Stimulated activated CD4-positive, alpha-beta T cell treated with anti-CD3 and anti-CD28 coated beads, Interleukin-1b, Interleukin-23, amount 100 ng/mL, for 4 hours (primary cell): ENCODE measurements at places on chromosomes 2 and 18.

DNA sequence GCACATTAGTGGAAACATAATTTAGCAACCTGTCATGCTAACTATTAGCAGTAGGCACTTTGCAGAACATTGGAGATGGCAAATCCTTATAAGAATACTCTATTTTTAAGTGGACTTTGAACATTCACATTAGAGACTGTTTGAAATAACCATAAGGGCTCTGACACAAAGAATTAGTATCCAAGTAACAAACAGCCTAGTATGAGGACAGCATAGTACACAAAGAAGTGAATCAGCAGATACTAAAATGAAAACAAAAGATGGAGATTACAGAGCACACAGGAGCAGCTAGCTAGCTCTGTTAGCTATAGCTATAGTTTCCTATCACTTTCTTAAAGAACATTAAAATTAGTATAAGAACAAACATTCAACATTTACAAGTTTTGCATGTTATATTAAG lies 256.3 kb upstream of the SPOPL start:
- no peak for DNase-seq

DNA sequence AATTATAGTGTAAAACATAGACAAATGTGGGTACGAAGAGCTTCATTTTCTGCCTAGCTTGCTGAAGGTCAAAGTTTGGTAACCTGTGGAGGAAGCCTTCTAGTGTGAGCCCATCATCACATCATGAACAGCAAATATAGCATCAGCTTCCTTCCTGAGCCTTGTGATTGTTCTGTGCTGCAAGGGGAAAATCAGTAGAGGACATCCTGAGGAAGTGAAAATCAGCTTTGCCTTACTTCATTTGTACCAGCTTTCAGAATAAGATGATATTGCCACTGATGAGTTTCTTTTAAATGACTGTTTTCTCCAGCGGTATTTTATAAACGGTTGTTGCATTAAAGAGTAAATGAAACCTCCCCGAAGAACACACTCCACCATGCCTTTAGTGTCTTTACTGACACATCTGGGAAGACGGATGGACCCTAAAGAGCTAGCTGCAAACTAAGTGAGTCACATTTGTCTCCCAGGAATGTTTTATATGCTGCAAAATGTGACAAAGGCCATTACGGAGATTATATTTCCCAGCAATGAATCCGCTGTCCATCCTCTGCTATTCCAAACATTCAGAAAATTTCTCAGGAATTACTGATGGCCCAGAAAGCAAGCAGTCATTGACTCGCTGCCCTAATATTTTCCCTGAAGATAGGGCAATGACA lies 1272.8 kb downstream of the SUCLG1 start:
- DNase-seq = no peak

- DNase-seq = no peak
Observed at GRCh38 chr2:165192729-165193128, 11.1 kb downstream of the SCN3A start.

DNA sequence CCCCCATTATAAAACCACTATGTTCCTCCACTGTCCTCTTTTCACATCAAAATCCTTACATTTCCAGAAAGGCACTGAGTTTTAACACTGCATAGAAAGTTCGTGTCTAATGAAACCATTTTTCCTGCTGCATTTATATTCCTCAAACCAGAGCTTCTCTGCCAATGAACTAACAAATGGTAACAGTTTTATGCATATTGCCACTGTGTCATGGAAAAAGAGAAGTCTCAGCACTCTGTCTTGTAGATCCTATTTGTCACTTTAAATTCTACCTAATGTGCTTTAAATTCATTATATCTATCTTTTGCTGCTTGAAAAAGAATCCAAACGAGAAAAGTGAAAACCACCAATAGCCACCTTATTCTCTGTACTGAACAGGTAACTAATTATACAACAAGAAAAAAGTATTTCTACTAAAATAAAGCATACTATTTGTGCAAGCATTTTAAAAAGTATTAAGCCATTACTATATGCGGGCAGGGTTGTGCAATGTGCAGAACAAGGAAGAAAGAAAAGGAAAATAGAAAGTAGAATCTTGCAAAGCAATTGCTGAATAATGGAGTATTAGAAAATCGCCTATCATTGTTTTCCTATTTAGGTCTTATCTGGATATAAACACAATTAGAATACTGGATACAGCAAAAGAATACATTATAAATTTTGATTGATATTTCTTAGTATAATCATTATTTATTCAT lies 328.9 kb downstream of the ZEB2 start:
- no peak for DNase-seq

- no peak for DNase-seq
Observed at GRCh38 chr2:106120432-106120831, 73.7 kb downstream of the UXS1 start.

DNA sequence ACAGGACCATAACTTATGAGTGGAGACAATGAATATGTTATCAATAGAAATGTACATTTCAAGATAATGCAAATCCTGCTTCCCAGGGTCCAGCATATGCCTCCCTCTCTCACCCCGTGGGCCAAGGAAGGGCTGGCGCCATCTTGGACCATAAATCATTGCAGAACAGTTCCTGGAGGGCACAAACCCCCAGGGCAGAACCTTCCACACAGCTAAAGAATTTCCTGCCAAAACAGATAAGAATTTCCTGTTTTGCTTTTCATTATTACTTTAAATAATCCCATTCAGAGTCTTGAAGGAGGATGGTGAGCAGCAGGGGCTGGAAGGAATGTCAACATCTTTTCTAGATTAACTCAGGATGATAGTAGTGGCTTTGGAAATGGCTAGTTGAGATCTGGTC lies 53.7 kb downstream of the EHD3 start:
- no peak for DNase-seq

GRCh38 chr18:12366379-12366778 lies 10.6 kb downstream of the AFG3L2 start:
- no peak for DNase-seq

- DNase-seq = peak; percentile 89
Observed at GRCh38 chr2:11778923-11779757, 32.7 kb downstream of the LPIN1 start.

DNA sequence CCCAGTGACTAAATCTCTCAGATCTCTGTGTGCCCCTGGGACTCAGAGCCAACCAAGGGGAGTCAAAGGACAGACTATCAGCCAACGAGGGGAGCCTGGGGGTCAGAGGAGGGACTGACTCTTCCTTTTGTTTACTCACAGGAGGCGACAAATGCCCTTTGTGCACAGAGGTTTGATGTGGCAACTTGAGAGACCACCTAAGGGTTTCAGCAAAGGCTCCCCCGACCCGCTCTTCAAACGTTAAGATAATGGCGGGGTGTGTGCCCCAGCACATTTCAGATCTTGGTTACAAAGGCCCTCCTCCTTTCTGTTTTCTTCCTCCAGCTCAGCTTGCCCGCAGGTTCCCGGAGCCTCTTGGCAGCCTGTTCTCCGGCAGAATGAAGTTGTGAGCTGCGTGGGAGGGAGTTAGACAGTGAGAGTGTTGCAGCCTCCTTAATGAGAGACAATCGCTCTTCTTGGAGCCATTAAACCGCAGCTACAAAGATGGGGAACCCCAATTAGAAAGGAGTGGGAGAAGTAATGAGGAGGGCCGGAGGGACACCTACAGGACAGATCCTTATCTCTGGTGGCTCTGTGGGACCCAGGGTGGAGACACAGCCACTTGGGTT lies 76.2 kb downstream of the KIAA2012 start:
- DNase-seq = no peak

DNA sequence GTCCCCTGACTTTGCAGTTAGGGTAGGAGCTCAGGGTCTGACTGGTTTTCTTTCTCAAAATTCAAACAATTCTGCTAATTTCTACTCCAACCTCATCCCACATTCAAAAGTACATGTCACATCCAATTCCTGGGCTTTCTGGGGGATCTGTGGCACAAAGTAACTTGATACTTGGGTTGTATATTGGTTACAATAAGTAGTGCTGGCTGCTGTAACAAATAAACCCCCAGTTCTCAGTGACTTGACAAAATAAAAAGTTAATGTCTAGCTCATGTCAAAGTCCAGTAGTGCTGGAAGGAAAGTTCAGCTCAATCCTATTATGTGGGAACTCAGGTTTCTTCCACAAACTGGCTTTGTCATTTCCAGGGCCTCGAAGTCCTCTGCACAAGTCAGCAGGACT lies 23.1 kb downstream of the LGALSL start:
- no peak for DNase-seq

DNA sequence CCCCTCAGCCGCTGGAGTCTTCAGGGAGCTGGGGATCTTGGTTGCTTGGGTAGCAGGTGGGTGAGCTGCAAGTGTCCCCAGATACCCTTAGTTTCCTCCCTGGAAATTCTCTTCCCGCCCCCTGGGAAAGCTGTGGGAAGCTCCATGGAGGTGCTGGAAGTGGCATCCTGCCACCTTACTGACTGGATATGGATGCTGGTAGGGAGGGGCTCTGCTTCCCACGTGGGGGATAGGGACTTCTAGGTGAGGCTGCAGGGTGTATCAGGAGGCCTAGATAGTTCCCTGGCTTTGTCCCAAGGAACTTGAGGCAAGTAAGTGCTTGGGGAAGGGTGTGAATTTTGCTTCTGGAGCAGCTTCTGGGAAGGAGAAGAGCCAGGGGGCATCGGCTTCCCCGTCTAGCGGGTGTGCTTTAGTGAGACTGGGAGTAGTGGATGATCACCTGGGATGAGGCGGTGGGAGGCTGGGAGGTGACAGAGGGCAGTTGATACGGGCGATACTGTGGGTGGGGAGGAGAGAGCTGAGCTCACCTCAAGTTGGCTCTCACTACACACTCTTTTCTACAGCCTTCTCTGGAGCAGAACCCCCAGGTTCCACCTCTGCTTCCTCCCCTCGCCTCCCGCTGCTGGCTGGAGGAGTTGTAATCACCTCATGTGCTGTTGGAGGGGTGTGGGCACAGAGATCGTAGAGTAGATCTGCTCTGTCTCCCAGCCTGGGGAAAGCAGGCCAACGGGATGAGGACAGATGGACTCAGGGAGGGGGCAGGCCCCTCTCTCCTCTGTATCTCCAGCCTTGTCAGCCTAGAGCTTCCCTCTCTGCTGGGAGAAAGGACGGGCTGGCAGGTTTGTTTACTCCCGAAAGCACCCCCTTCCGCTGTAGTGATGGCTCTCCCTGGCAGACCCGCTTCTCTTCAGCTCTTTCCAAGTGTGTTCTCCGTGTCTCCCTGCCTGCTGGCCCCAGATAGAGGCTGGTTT lies 19.8 kb downstream of the TET3 start:
- DNase-seq = no peak

DNA sequence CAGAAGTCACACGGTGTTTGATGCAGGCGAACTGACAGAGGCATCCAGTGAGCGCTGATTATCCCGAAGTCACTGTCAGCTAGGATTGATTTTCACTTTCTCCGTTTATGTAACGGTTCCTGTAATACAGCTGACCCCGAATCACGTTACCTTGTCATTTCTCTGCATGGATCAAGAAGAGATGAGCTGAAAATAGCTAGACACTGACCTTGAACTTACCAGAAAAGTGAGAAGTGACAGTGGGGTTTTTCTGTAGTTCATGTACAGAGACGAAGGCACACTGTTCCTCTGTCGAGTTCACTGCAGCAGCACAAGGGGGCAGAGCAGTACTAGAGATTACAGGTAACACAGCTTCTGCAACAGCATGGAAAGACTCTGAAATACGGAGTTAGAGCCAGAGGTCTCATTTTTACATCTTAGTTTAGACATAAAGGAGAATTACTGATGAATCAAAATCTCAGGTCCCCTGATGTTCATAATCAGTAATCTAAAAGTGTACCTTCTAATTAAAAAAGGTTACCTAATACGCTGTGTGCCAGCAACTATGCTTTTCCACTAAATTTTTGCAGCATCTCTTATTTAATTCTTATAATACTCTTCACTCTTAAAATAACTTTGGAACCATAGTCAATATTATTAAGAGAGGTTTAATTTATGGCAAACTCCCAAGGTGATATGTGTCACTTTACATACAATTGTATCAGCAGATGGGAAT lies 33.1 kb downstream of the ARHGAP15 start:
- peak; percentile 33 for DNase-seq

DNA sequence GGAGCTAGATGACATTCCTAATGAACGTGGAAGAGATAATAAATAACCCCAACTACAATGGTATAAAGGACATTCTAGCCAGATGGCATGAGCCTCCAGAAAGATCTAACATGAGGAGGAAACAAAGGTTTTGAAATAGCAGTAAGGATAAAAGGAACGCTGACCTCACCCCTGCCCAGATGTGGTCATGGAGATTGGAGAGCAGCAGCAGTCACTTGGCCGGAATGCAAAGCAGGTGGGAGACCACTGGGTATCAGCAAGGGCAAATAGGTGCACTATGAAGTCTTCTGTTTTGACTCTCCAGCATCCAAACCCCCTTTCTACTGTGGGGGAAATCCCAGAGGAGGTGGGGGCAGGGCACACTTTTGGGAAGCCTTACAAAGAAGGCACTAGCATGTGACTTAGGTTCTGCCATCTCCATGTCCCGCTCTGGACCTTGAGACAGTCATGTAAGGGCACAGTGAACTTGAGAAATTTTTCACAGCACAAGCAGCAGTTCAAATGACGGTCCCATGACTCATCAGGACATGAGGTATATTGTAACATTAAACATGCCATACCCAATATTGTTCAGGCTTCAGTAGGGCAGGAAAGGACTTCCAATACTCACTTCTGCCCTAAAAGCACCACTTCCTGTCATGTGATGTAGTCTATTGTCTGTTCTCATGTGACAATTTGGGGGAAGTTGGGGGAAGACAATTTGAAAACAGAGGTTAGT lies 55.2 kb downstream of the METTL4 start:
- no peak for DNase-seq

DNA sequence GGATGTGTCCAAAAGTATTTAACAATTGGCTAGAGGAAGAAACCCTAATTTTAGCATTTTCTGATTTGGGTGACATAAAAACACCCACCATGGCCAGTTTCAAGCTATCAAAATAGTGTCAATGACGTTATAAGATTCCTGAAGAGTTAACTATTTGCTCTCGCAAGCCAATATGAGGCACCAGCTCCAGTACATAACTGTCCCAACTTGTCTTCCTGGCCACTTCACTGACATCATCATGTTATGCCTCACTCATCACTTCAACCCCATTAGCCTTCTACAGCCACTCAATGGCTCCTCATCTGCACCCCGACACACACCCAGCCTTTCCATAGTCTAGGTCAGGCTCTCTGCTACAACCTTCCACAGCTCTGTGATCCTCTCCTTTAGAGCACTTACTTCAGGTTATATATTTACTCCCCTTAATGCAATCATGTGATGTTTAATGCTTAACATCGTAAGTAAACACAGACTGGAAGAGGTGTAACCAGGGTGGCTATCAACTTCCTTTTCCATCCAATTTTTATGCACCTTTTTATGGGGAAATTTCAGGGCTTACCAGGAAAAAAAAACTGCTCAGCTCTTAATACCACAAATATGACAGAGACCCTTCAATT lies 158.7 kb downstream of the VWC2L start:
- no peak for DNase-seq

- no peak for DNase-seq
Observed at GRCh38 chr2:135047300-135047699, at the start of gene MAP3K19. TSS of gene MAP3K19 (minus strand) at chr2:135047447. CDS start at chr2:135024647, 22,800 bp downstream.
